ENCODE measurements at places on chromosomes 7 and 10.

DNA sequence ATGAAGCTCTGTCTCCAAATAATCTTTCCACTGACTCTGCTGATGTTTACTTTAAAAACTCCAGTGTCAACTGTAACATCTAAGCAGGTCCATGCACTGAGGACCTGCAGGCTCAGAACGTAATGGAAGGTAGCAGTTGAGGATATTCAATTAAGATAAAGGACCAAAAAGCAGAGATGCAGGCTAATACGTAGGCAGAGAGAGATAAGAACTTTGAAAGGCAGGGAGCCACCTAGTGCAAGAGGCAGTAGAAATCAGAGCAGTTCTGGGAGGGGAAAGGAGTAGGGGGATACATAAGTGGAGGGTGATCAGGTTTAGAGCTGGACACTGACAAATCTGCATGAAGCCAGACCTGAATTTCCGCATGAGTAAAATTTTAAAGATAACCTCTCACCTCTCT lies 114.5 kb upstream of the POM121L12 start:
- no peak for DNase-seq

- DNase-seq, result no peak
Observed at GRCh38 chr7:92834507-92835260, 1.7 kb downstream of the CDK6 start.

GRCh38 chr7:129227646-129228578 lies 3.1 kb downstream of the AHCYL2 start:
- no peak for DNase-seq

GRCh38 chr7:138565071-138565450 lies 105.0 kb downstream of the TRIM24 start:
- no peak for DNase-seq

GRCh38 chr7:77759294-77759889 lies 38.8 kb downstream of the TMEM60 start:
- peak; percentile 10 for DNase-seq

- no peak for DNase-seq
Observed at GRCh38 chr10:119113751-119114732, 10.1 kb downstream of the DENND10 start.

GRCh38 chr7:143434660-143435059 lies 8.6 kb upstream of the TAS2R60 start:
- no peak for DNase-seq

DNA sequence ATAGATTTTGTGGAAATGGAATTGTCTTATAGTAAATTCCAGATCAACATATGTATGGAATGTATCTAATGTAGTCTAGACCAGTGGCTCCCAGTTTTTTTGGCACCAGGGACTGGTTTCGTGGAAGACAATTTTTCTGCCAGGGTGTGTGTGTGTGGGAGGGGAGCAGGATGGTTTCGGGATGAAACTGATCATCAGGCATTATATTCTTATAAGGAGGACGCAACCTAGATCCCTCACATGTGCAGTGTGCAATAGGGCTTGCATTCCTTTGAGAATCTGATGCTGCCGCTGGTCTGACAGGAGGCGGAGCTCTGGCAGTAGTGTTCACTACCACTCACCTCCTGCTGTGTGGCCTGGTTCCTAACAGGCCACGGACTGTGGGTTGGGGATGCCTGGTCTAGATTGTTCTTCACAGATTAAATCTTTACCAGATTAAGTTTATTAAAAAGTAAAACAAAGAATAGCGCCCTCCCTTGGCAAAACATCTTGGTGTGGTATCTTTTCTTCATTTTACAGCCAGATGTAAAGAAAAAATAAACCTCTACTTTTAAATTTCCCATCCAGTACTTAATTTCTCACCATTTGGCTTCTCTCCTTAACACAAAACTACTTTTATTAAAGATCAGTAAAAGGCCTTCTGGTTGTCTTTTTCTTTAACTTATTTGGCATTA lies 48.4 kb downstream of the SEPTIN7 start:
- DNase-seq, result no peak

- DNase-seq, result no peak
Observed at GRCh38 chr7:50779427-50779826, 3.3 kb downstream of the GRB10 start.

DNA sequence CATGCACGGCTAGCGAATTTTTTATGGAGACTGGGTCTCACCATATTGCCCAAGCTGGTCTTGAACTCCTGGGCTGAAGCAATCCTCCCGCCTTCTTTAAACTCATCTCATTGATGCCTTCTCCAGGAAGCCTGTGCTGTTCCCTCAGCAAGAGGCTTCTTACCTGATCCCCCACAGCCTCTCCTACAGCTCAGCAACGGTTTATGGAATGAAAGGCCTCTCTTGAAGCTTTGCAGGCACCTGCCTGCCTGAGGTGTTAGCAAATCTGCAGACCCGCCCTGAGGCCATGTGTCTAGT lies 468 bp upstream of the TRIM56 start:
- DNase-seq, result no peak

DNA sequence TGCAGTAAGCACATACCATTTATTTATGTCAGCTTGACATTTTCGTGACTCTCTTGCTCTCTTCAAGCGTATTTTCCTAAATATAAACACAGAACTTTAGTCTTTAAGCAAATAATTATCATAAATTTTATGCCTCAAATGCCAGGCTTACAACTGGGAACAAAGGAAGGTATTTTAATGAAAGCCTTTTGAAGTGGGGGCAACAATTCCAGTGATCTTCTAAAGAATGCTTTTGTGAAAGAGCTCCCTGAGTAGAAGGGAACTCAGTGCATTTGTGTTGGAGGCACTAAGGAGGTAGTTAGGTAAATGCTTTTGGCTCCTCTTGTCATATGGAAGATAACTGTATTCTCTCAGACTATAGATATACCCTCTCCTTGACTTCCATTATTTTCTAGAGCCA lies 104.9 kb downstream of the VPS50 start:
- no peak for DNase-seq

- DNase-seq, result no peak
Observed at GRCh38 chr10:101956117-101956516, 99.9 kb downstream of the ARMH3 start.

DNA sequence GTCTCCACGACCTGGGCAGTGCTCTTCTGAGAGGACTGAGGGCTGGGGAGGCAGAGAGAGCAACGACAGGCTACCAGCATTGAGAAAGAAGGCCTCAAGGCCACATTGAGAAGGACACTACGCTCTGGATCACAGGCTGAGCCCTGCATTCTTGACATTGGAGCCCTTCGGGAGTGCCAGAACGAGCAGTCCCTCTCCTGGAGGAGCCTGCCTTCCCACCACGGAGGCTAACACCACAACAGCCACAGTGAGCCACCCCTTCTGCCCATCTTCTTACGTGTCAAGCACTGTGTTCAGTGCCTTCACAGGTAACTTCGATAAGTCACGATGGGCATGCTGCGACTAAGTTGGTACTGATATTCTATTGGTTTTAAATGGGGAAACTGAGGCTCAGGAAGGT lies 267.8 kb downstream of the RPS24 start:
- DNase-seq, result peak; percentile 29

DNA sequence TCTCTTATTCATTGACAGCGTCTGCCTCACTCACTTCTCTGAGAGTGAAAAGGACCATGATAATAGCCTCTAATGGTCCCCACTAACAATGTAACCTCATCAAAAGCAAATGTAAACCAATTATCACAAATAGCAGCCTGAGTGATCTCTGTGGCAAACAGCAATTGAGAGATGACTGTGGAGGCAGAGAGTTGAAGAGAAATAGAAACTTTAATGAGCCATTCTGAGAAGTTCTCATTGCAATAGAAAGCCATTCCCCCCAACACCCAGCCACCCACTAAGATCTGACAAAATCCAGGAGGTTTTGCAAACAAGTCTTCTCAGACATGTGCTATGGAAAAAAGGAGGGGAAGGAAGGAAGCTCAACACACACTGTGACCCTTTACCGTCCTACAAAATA lies 44.2 kb upstream of the RNF148 start:
- no peak for DNase-seq

DNA sequence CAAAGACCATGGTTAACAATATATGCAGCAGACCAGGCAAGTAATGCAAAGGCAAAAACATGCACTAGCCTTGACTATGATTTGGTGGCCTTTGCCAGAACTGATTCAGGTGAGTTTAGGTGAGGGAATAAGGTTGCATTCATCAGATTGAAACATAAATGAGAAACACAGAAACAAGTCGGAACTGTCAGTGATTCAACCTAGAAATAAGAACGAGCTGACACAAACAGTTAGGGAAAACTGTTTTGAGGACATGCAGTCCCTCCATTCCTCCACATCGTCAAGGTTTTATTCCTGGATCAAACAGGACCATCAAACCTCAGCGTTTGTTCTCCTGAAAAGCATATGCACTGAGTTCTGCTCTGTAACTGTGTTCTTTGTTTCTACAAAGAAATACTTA lies 1.8 kb downstream of the ZNF248 start:
- no peak for DNase-seq

GRCh38 chr7:139948587-139949335 lies 114.0 kb downstream of the PARP12 start:
- DNase-seq, result no peak

DNA sequence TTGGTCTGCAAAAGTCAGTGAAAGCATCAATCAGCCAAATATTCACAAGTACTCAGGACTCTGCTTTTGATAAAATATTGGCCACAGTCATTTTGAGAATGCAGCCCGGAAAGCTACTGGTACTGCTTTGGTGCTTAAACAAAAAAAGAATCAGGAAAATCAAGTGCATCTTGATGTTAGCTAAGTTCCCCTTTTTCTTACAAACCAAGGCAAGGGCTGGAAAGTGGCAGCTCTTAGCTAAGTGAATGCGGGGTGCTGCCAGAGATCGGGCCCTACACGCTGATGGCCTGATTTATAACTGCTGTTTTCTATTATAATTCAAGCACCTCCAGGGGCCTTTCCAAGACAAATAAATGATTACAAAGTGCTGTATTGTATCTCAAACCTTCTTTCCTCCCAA lies 136.8 kb upstream of the MGMT start:
- no peak for DNase-seq

- DNase-seq, result no peak
Observed at GRCh38 chr10:78764846-78765430, 303.8 kb upstream of the ZMIZ1 start.

DNA sequence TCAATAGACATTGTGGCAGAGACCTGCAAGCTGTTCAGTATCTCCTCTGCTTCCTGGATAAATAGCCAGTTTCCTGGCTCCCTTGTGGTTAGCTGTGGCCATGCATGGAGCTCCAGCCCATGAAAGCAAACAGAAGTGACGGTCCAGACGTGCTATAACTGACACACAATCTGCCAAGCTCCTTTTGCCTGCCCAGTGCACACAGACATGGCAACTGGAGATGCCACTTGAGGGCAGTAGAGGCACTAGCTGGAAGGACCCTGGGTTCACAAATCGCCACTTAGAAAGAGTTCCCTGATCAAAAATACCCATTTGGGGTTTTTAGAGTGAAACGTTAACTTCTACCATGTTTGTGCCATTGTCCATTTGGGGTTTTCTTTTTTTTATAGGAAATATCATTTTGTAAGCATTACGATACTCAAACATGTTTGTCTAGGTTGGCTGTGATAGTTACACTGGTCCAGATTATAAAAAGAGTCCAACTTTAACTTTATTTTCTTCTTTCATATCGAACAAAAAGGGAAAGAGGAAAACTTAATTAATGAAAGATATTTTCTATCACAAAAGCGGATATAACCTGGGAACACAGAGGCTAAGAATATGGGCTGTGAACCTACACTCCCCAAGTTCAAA lies 31.3 kb downstream of the KIN start:
- no peak for DNase-seq

- no peak for DNase-seq
Observed at GRCh38 chr7:47568547-47568946, 13.4 kb downstream of the TNS3 start.

DNA sequence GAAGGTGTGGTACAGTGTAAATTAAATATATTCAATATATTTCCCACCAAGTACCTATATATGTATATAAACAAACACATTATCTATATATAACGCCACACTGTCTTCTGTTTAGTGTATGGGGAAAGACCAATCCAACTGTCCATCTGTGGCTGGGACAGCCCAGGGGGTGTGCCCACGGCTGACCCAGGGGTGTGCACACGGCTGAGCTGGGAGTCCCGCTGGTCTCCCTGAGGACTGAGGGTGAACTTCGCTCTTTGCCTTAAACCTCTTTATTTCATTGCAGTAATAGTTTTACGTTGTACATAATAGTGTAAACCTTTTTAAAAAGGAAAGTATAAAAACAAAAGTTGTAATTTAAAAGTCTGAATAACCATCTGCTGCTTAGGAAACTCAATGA lies 6.3 kb downstream of the EN2 start:
- no peak for DNase-seq

GRCh38 chr10:86163522-86164173 lies 202.9 kb downstream of the GRID1 start:
- DNase-seq, result no peak

DNA sequence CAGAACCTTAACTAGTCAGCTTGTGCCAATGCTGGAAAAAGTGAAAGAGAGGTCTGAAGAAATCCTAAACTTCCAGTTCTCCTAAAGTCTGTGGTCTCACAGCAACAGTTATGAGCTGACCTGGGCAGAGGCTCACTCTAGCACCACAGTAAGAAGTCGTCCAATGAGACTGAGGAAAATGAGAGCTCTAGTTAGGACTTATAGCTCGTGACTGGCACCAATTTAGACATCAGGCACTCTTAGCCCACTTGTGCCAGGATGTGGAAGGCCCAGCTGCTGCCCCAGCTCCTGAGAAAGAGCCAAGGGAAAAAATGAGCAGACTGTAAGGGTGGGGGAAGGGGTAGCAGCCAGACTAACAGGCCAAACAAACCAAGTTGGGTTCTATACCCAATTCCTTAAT lies 7.6 kb downstream of the MMS19 start:
- no peak for DNase-seq

DNA sequence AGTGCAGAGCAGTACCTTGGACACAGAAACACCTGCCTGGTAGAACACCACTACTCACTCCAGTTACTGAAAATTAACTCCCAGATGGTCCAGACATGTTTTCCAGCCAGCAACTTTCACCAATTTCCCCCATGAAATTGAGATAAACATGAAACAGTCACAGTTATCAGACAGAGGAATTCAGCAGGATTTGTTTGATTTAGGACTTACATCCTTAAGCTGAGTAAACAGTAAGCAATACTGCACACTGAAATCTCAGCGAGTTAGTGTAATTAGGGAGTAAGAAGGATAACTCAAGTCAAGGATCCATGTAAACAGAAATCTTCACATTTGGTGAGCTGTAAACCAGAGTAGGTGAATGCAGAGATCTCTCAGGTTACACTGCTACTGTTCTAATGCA lies 353.5 kb downstream of the ELMO1 start:
- no peak for DNase-seq

DNA sequence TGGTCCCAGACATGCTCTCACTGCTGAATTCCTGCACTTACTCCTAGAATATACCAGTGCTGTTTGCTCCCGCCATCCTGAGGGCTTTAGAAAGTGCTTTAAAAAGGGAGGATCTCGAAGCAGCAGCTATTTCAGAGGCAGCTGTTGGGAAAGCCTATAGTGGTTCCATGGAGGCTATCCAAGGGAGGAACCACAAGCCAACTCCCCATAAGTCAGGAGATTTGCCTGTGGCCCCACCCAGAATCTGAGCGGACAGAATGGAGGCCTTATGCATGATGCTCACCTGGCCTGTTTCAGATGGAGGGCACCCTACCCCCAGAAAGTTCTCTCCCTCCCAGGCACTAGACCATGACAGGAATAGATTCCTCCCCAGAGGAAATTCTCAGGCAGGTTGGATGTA lies 2.3 kb upstream of the KCNIP2 start:
- no peak for DNase-seq

- DNase-seq, result no peak
Observed at GRCh38 chr7:144995495-144995894, 159.6 kb upstream of the TPK1 start.

Measured in H1 (cell line).